ENCODE measurements at places on chromosomes 13 and 19.

- DNase-seq, result no peak
These were observed 7.9 kb downstream of the FOSB start for GRCh38 chr19:45475537-45476291.

DNA sequence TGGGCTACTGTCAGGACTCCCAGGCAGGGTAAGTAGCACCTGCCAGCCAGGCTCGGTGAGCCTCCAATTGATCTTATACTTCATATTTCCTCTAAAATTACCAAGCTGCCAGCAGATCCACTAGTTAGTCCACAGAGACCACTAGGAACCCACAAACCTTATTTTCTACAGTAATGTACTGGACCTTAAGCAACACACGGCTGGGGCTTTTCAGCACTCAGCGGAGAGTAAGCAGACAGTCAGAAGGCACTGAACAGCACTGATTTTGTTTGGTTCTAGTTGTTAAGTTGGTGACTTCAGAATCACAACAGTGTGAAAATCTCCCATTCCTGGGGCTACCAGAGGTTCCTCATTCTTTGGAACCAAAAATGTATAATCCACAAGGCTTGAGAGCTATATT, 56.1 kb downstream of the MRPL57 start:
- DNase-seq, result no peak

DNA sequence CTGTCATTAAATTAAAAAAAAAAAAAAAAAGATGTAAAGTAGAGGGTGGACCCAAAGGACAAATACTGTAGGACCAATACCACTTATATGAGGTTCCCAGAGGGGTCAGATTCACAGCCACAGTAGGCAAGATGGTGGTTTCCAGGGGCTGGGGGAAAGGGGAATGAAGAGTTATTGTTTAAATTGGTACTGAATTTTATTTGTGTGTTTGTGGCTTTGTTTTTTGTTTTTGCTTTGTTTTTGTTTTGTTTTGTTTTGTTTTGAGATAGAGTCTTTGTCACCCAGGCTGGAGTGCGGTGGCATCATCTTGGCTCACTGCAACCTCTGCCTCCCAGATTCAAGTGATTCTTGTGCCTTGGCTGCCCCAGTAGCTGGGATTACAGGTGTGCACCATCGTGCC, 17.9 kb upstream of the LSM14A start:
- DNase-seq, result no peak

- peak; percentile 40 for DNase-seq
These were observed at the start of gene GIPR for GRCh38 chr19:45667620-45668341. Gene GIPR, plus strand, starts transcription at chr19:45668221. Its CDS starts 1,300 bp downstream, at chr19:45669521.

DNA sequence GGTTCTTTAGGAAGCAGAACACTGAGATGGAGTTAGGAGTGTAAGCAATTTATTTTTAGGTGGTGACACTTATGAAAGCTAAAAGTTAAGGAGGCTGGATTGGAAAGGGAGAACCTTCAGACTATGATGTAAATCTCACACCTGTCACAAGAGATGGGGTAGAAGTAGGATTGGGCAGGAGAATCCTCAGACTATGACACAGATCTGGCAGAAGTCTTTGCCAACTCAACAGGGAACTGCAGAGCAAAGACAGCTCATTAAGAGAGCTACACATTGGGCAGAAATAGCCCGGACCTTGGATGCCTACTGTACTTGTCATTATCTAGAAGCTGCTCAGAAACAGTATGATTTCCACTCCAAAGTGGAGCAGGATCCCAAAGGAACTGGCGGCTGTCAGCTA, 134.4 kb downstream of the DNAJC15 start:
- DNase-seq, result no peak

DNA sequence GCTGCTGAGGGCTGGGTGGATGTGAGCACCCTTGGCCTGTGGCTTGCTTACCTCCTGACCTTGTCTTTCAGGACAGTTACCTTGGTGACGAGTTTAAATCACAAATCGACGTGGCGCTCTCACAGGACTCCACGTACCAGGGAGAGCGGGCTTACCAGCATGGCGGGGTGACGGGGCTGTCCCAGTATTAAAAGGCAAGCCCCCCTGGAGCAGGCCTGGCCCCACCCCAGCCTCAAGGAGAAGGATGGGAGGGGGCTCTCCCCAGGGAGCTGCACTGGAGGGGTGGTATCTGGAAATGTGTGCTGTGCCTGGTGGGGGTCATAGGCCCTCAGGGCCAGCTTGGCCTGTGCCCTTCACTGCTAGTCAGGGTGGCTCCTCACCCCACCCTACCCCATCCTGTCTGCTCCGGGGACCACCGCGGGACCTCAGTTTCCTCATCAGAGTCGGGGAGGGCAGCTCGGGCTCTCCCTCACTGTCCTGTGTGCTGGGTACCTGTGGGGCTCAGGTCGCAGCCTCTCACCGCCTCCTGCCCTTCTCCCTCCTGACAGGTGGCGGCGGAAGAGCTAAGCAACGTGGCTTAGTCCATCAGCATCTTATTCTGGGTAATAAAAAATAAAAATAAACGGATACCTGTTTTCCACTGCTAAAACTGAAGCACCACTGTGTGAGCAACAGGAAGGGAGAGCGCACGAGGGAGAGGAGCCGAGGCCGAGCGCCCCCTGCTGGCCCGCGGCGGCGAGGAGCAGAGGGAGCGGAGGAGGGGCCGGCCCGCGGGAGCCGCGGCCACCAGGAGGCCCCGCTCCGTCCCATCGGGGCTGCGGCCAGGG, 29.8 kb downstream of the CERS1 start:
- DNase-seq, result peak; percentile 90

- no peak for DNase-seq
These were observed 1258.9 kb downstream of the EFNB2 start for GRCh38 chr13:105276571-105276970.

DNA sequence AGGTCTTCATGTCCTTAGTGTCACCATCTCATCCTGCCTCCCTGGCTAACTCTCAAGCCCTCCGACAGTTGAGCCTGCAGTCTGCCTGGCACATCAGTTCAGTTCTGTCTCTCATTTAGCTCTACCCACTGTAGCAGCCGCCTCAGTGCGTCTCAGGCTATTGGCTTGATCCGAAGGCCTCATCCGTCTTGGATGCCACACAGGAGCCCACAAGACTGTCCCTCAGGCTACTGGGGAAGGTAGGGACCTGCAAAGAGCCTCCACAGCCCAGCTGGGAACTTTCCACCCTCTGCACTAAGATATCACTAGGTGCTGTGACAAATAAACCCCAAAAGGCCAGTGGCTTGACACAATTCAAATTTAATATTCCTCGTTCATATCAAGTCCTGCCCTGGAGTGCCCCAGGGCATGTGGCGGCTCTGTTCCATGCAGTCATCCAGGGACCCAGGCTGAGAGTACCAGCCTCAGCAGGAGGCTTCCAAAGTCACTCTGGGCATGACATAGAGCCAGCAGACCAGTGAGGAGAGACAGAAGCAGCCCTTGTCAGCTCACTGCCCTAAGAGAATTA, 5.7 kb downstream of the VSTM2B start:
- DNase-seq, result no peak

DNA sequence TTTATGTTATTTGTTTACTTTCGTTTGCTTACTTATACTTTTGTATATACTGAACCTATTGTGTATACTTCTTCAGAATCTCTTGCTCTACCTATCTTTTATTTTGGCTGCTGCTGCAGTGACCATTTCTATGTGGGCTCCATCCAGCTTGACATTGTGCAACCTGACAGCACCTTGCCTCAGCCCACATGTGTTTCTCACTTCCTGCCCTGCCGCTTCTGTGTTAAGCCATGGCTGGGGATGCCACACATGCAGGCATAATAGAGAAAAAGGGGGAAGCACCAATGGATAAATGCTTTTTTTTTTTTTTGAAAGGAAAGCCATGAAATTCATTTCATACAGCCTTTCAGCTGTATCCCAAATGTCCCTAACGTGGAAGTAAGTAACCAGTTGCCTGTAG, 147.6 kb downstream of the RBM26 start:
- no peak for DNase-seq

DNA sequence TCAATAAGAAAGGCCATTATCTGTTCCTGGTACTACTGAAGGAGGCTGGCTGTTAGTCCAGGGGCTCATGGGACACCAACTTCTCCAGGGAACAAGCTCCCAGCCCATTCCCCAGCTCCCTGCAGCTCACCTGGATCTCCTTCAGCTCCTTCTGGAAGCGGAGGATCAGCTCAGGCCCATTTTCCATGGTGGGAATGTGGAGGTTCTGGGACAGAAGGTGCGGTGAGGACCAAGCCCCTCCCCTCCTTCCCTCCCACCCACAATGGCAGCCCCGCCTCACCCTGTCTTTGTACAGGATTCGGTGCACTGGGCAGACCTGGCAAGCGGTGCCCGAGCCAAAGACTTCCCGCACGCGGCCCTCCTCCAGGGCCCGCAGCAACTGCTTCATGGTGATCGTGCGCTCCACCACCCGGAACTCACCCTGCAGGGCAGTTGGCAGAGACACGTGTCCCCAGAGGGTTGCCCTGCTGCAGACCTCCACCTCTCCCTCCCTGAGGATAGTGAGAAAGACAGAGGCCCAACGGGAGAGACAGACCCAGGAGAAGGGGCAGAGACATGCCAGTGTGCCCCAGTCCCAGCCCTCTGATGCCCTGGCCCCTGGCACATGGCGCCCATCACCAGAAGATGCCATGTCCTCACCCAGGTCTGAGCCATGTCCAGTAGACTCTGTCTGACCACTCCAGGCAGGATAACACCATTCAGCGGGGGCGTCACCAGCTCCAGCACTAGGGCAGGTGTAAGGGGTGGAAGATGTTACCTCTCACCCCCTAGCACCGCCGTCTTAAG, 14.3 kb downstream of the BCAT2 start:
- DNase-seq, result no peak

DNA sequence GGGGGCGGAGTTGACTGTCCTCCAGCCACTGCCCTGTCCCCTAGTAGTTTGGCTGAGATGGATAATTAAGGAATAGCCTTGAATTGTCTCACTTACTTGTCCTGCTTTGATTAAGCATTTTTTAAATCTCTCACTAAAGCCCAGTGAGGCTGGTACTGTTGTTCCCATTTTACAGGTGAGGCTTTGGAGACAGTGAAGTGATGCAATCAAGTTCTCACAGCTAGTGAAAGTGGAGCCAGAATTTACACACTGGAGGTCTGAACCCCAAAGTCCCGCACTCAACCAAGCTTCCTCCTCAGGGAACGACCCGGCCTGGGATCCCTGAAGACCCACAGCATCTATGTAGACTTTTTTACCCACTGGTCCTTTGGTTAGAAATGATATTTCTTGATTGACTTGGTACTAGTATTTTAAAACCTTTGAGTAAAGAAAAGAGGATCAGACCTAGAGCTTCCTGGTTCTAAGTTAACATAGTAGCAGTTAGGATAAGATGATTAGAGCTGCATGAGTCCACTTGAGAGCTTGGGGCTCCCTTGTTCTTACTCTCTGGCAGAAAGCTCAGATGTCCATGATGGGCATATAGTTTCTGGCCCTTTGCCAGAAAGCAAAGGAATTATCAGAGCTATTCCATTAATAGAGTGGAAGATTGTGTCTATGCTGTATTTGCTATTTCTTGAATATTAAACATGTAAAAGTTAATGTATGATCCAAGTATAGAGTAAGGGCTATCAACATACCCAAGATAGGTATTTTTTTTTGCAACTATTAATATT, 154.3 kb downstream of the LMO7 start:
- DNase-seq, result no peak

GRCh38 chr19:39405958-39406655, 540 bp upstream of the ZFP36 start:
- no peak for DNase-seq

DNA sequence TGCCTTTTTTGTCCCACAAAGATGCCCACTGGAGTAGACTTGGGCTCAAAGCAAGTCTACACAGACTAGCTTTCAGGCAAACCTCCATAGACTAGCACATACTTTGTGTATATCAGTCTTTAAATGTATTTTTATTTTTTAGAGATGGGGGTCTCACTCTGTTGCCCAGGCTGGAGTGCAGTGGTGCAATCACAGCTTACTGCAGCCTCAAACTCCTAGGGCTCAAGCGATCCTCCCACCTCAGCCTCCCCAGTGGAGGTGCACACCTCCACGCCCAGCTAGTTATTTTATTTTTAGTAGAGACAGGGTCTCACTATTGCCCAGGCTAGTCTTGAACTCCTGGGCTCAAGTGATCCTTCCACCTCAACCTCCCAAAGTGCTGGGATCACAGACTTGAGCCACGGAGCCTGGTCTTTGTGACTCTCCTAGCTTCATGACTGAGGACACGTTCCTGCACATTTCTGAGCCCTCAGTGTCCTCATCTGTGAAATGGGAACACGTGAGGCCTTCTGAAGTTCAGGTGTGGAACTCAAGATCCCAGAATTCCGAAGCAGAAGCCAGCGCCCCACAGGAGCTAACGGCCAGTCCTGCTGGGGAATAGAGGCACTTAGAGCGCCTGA, 5.1 kb upstream of the TPM4 start:
- DNase-seq, result no peak

DNA sequence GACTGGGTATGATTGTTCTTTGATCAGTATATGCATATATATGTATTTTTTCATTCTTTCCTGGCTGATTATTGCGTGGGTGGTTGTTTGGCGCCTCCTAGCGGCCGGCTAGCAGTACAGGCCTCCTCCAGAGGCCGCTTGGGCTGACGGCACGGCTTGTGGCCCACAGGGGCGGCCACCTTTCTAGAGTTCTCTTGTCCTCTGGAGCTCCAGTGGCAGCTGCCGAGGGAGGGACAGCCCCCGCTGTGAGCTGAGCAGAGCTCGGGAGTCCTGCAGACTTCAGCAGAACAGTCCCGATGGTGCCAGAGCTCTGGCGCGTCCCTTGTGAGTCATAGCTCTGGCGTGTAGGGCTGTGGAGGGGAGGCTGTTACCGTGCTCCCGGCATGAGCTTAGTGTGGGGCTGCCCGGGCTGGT, 22.5 kb upstream of the ZNF429 start:
- peak; percentile 86 for DNase-seq

- DNase-seq, result no peak
These were observed 4.3 kb downstream of the HNRNPL start for GRCh38 chr19:38845374-38846024.

GRCh38 chr13:98143157-98143553, 261 bp downstream of the FARP1 start:
- DNase-seq, result no peak

GRCh38 chr13:99806671-99807070, 164.9 kb downstream of the ZIC5 start:
- DNase-seq, result no peak

DNA sequence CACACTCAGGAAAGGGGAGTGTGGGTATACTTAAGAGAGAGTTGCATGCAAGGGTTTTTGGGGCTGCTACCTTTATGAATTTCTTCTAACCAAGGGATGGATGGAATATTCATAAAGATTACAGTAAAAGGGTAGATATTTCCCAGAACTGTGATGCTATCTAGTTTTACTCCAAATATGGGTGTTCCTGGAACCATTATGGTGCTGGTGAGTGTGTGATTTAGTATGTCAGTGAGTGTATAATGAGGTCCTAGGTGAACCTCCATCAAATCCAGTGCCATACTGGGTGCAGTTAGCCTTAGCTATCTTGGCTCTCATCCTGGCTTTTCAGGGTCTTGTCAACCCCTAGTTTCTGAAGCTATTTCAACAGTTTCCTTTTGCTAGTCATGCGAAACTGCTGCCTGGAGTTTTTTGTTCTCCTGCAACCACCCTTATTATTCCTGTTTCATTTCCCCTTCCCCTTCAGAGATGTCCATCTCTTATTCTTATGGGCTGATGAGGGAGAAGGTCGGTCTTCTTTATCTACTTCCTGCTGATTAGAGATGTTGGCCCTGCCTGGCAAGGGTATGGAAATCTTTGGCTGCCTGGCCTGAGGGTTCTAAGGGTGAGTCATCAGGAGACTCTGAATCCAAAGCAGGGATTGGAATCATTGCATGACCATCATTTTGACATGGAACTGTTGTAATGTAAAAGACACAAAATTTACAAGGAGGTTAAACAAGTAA, 202.3 kb downstream of the NBEA start:
- DNase-seq, result peak; percentile 10
